Right atrium auricular region (tissue), 2 donors: ENCODE measurements at places on chromosomes 12 and 14. TPM values are rescaled to one million over a fixed set of nuclear protein-coding genes. Genes with fewer than 3 reads are reported as not detected.

DNA sequence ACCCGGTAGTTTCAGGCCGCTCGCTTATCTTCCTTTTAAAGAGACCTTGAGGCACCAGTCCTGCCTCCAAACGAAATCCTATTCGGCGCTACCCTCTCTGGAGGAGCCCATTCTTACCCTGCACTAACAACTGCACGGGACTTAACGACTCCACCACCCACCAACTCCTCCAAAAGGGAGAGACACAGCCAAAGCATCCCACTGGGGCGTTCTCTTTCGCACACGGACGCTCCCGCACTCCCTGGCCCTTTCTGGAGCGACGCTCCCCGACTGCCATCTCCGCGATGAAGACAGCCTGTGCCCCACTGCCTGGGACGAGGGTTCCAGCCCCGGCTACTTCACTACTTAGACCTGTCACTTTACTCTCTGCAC is 650 bp downstream of the GALC start:
- no peak for DNase-seq

DNA sequence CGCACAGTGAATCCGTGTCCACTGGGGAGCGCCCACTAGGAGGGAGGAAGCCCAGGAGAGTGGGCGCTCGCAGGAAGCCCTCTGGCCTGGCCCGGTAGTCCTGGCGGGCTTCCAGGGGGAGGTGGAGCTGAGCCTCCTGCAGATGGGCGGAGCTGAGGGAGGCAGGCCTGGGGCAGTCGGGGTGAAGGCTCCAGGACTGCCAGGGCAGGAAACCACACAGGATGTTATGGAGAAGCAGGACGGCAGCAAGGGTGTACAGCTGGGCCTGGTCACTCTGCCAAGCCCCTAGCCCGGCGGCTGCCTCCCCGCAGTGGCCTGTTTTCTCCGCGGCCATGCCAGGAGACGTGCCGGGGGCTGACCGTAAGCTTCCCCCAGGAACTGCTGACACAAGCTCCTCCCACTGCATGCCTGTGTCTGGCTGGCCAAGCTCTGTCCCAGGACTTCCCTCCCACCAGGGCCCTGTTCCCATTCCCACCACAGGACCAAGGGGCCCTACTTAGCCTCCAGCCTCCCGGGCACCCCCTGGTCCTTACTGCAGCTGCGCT is 143.4 kb upstream of the C14orf180 start:
- peak; percentile 69 for DNase-seq

DNA sequence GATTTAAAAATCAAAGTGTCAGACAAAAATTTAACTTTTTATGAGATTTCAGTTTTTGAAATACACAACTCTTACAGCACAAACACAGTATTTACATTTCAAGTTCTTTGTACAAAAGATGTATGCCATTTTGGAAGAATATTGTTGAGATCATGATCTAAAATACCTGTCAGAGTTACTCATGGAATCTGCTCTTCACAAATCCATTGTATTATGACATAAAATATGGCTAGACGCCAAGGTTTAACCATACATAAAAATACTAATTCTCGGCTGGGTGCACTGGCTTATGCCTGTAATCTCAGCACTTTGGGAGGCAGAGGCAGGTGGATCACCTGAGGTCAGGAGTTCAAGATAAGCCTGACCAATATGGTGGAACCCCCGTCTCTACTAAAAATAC is 6.2 kb upstream of the SYCP3 start:
- no peak for DNase-seq

DNA sequence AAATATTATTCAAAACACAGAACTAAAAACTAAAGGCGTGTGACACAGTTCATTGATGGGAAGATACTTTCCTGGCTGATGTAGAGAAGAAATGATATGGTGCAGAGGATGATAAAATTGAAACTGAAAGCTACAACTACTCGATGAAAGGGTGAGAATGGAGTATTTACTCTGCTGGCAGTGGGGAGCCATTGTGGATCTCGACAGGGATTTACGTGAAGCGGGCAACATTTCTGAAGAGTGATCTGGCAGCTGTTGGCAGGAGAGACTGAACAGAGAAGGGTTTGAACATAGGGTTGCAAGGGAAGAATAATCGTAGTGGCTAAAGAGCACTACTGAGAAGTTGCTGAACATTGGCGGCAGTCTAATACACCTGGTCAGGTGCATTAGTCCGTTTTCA is 464.9 kb downstream of the PDZRN4 start:
- no peak for DNase-seq

GRCh38 chr12:127262615-127263014 is 1004.4 kb upstream of the TMEM132C start:
- no peak for DNase-seq

- no peak for DNase-seq
Observed at GRCh38 chr12:68203460-68203875, 22.1 kb downstream of the IL26 start.

GRCh38 chr14:50400461-50400860 is 3.8 kb upstream of the CDKL1 start:
- no peak for DNase-seq

- no peak for DNase-seq
Observed at GRCh38 chr14:62289471-62289870, 527.3 kb downstream of the SNAPC1 start.

- no peak for DNase-seq
Observed at GRCh38 chr12:2482938-2483660, 311.7 kb upstream of the FKBP4 start.

Gene SCARB1
- 14.9 TPM for total RNA-seq

Gene KCNJ8
- 37.1 TPM for total RNA-seq

DNA sequence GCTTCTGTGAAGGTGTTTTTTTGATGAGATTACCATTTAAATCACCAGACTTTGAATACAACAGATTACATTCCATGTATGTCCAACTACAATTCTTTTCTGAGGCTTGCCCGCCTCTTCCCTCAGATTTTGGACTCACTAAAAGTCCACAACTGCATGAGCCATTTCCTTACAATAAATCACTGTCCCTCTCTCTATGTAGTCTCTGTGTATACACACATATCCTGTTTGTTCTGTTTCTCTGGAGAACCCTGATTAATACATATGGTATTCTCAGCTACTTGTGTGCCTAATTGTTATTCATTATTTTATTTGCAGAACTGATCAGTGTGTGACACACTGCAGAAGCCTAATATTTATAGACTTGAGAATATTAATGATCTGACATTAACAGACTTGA is 2.4 kb upstream of the MIPOL1 start:
- DNase-seq = no peak

GRCh38 chr12:106386813-106387535 is 29.4 kb downstream of the POLR3B start:
- DNase-seq = no peak
